LHCN-M2 (cell line): ENCODE measurements at places on chromosomes 13 and 19.

GRCh38 chr19:58091251-58091995, 6.6 kb downstream of the ZSCAN18 start:
- peak; percentile 56 for DNase-seq

DNA sequence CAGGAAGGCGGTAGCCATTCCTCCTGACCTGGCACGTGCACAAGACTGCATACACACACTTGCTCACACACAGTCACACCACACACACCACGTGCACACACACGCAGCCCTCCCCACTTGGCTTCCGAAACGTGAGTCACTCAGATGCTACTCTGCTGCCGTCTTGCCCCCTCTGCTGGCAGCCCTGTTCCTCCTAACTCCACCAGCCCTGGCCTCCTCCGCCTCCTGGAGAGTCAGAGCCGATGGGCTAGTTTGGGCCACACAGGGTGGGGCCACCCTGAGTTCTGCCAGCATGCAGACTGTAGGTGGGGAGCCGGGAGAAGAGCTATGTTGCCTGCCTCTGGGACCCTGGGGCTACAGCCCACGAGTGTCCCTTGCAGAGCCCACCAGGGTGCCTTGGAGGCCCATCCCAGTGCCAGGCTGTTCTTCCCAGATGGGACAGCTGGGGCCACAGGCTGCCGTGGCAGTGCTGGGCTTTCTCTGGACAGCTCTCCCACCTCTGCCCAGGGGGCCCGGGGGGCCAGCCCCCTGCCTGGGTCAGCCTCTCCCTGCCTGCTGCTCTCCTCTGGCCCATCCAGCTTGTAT, 12.1 kb downstream of the PIN1 start:
- peak; percentile 90 for DNase-seq

- no peak for DNase-seq
Observed at GRCh38 chr13:58991826-58992477, 1171.8 kb downstream of the DIAPH3 start.

GRCh38 chr19:49808711-49809159, 4.4 kb downstream of the FUZ start:
- DNase-seq = peak; percentile 68

GRCh38 chr19:34269489-34269888, 15.1 kb downstream of the GARRE1 start:
- DNase-seq = no peak

GRCh38 chr13:94515374-94515773, 35.9 kb upstream of the DCT start:
- no peak for DNase-seq

DNA sequence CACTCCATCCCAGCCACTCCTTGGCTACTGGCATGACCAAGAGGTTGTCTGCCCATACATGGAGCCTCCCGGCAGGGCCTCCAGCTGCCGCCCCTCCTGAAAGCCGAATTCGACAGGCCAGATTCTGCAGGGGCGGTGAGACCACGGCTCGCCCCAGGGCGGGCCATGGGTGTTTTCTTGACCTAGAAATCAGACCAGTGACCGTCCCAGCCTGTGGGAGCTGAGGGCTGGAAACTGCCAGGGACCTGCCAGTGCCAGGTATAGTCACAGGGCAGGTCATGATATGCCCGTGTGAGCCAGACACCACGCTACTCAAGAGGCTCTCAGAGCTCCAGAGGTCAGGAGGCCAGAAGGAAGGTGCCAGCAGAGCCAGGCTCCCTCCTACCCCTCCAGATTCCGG, 16.8 kb downstream of the DAPK3 start:
- DNase-seq = no peak

DNA sequence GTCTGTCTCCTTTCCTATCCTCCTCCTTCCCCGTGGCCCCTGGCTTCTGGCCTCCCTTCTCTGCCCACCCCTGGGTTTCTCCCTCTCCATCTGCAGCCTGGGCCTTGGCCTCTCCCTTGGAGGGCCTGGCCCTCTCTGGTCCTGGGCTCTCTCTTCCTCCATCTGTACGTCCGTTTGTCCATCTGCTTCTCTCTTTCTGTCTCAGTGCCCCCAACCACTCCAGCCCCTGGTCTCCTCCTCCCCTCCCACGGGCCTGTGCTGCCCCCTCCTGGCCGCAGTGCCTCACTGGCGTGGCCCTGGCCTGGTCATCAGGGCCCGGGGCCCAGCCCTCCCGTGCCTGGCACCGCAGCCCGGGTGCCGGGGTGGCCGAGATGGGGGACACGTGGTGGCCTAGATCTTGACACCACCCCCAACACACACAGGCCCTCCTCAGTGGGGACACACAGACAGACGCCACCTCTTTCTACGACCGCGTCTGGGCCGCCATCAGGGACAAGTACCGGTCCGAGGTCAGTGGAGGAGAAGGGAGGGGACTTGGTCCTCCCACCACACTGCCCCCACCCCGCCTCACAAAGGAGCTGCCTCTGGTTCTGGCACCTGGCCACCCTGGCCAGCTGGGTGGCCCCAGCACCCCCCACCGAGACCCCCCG, 11.3 kb downstream of the PRKCSH start:
- no peak for DNase-seq

DNA sequence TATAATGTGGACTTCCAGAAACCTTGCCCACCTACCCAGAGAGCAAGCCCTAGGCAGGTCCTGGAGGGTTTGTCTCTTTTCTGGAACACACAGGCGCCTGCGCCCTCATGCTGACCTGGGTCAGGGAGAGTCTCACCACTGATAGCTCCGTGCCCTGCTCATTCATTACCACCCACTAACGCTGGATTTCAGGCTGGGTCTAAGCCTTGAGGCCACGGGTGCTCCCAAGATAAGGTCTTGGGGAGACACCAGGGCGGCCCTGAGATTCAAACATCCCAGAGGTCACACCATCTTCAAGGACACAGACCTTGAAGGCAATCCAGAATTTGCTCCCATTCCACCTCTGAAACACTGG, 5.1 kb downstream of the S1PR2 start:
- DNase-seq = no peak

DNA sequence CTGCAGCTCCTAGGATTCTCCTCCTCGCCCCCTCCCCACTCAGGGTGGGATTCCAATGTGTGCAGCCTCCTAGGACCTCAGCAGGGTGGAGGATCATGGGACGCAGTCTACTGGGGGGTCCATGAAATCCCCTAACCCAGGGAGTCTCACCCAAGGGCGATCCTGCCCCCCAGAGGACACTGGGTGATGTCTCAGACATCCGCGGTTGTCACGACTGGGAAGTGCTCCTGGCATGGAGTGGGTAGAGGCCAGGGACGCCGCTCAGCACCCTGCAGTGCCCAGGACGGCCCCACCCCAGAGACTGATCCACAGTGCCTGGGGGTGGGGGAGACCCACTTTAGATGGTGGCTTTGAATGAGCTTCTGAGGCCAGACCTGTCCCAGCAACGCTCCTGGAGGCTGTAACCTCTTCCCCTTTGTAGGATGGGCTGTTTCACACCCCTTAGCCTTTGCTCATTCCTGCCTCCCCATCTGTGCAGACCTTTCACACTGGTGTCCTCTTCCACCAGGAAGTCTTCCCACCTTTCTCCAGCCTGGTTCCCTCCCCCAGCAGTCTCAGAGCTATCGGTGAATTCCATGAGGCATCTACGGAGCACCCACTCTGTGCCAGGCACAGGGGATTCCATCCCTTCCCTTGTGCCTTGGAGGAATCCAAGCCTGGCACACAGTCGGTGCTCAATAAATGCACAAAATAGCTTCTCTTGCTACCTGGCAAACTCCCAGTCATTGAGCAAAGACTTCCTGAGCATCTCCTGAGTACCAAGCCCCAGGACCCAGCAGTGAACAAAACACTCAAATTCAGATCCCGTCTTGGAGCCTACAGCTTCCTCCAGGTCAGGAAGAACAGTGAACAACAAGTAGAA, 10.5 kb downstream of the SMIM24 start:
- no peak for DNase-seq

DNA sequence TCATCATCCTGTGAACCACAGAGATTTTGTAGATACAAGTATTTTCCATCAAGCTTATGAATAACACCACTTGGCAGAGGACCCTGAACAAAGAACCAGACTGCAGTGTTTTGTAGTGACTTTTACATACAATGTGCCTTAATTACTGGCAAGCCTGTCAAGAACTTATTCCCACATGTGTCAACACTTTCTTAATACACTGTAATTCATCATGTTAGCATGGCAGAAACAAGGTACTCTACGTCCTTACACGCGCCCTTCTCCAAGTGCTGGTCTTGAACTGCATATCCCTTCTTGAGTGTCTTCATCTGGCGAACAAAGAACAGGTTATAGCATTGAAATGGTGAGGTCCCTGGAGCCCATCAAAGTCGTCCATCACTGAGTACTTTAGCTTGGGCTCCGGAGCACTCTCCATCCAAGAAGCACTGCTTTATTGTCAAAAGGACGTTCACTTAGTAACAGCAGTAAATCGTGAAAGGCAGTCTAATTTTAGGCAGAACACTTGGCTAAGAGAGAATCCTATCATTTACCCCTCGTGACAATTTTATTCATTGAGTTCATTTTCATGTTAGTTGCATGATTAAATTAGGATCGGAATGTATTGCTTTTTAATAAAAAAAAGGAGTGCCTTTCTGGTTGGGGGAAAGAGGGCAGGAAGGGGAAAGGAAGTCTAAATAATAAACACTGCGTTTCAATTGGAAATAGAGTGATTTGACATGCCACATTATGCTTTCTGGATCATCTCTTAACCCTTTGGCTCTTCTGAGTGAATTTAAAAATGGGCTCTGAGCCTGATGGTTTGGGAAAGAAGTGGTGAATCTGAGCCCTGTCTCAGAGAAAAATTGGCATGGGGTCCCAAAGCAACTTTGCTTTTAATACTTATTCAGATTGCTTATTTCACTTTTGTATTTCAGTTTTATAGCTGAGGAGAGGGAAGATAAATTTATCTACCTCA, 376.1 kb downstream of the DLEU7 start:
- no peak for DNase-seq

DNA sequence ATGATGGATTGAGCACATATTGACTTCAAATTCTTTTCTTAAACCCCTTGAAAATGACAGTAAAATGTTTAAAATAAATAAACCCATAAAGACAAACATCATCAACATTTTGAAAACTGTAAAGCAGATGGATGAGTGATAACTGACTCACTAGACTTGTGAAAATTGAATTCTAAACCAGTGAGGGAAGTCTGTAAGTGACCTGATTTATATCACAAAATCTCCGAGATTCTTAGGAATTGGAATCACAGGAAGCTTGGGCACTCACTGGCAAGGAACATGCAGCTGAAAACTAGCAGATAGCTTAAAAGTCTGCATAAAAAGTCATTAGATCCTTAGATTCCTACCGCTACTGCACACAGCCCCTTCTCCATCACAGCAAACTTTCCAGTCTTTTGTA, 51.3 kb upstream of the TSC22D1 start:
- peak; percentile 39 for DNase-seq

DNA sequence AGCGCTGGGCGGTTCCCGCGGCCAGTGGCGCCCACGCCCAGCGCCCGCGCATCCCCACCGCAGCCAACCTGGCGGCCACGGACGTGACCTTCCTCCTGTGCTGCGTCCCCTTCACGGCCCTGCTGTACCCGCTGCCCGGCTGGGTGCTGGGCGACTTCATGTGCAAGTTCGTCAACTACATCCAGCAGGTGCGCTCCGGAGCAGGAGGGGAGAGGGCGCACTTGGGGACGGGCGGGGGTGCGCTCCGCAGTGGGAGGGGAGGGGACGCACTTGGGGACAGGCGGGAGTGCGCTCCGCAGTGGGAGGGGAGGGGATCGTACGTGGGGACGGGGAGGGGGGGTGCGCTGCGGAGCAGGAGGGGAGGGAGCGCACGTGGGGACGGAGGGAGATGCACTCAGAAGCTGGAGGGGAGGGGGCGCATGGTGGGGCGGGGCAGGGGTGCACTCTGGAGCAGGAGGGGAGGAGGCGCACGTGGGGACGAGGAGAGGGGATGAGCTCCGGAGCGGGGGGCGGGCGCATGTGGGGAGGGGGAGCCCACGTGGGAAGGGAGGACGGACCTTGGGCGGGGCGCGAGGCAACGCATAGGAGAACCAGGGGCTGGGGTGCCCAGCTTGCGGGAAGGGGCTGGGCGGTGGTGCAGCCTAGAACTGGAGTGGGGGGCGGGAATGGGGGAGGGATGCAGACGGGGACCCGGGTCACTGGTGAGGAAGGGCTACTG, 1.5 kb downstream of the KISS1R start:
- DNase-seq = no peak

GRCh38 chr19:38880882-38881609, 3.0 kb upstream of the RINL start:
- no peak for DNase-seq

DNA sequence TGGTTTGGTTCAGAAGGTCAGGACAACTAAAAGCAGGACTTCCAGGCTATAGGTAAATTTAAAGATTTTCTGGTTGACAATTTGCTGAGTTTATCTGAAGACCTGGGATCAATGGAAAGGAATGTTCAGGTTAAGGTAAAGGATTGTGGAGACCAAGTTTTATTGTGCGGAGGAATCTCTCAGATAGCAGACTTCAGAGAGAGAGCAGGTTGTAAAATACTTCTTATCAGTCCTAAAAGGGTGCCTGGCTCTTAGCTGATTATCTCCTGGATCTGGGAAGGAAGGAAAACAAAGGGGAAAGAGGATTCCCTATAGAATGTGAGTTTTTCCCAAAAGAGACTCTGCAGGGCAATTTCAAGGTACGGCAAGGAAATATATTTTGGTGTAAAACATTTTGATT, 851.5 kb downstream of the DACH1 start:
- DNase-seq = no peak

GRCh38 chr13:21123956-21124355, 52.4 kb downstream of the SKA3 start:
- no peak for DNase-seq

GRCh38 chr19:51083783-51084182, 1.1 kb upstream of the KLK14 start:
- no peak for DNase-seq

- DNase-seq = no peak
Observed at GRCh38 chr13:98111168-98112098, 31.5 kb upstream of the FARP1 start.

- DNase-seq = no peak
Observed at GRCh38 chr19:13732337-13732736, 32.0 kb upstream of the MRI1 start.

DNA sequence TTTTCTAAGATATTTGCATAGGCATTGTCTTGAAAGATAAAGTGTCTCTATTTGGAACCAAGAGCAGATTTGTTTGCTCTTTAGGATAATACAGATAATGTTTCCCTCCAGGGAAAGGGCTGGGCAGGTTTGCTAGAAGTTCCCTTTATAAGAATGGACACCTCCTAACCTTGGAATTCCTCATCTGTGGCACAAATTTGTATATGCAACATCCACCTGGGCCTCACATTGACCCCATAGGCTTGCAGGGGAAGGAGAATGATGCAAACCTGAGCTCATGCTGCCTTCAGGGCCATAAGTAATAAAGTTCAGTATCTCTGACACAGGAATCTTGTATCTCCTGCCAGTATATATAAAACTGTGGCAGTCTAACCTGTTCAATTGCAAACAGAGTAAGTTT, 508.4 kb upstream of the MIR17HG start:
- DNase-seq = no peak

DNA sequence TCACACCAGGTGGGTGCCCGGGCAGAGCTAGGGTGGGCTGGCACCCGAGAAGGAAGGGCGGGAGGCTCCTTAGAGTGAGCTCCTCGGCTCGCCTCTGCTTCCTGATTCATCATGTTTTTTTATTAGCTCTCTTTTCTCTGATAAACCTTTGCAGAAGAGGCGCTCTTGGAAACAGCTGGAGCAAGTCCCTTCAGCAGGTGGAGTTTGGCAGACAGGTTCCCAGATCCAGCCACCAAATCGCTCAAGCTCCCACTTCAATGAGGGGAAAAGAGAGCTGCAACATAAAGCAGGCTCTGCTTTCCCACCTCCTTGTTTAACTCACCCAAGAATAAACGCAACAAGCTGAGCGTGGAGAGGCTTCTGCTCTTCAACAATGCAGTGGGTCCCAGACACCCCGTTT, 244.8 kb downstream of the TSHZ3 start:
- no peak for DNase-seq
